Stomach (tissue), 19 donors: ENCODE measurements at places on chromosomes 7 and 10. TPM values are rescaled to one million over a fixed set of nuclear protein-coding genes. Genes with fewer than 3 reads are reported as not detected.

GRCh38 chr7:6271694-6272440 is 557 bp downstream of the CYTH3 start:
- DNase-seq: peak; percentile 26

Gene SUGCT
- 1.4 TPM for polyA plus RNA-seq

DNA sequence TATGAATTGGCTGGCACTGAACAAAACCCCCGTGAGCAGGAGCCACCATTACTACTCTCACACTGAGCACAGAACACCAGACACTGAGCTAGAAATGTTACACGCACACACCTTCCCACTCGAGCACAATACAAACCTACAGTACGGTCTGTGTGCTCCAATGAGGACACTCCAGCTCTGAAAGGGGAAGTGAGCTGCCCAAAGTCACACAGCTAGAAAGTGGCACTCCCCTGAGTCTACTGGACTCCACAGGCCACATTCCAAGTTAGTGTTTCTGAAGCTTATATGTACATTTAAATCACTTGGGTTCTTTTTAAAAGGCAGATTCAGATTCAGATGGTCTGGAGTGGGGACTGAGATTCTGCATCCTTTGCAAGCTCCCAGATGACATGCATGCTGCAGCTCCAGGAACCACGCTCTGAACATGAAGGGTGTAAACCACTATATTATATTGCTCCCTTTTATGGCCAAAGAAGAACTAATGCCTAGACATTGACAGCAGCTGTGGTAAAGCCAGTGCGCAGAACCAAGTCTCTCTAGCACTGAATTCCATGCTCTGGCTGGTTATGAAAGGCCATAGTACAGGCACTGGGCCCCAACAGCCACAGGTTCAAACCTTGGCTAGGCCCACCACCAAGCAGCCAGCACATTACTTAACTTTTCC is 77.1 kb downstream of the FRMPD2 start:
- DNase-seq: no peak

DNA sequence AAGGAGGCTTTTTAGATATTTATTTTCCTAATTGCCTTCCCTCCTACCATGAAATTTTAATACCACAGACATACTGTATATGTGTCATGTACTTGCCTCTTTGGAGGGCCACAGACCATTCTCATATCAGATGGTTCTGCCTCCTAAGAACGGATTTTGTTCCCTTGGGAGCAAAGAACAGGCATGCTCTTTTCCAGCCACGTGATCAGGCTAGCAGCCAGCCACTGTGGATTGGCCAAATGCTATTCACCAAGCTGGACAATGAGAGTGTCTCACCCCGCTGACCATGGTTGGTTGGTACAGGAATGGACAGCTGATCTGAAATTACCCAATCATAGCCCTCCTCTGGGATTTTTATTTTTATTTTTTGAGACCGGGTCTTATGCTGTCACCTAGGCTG is 21.5 kb upstream of the CRHR2 start:
- no peak for DNase-seq

Gene OAT
- 63.8 TPM for polyA plus RNA-seq

Gene HNRNPH3
- 108 TPM for polyA plus RNA-seq

DNA sequence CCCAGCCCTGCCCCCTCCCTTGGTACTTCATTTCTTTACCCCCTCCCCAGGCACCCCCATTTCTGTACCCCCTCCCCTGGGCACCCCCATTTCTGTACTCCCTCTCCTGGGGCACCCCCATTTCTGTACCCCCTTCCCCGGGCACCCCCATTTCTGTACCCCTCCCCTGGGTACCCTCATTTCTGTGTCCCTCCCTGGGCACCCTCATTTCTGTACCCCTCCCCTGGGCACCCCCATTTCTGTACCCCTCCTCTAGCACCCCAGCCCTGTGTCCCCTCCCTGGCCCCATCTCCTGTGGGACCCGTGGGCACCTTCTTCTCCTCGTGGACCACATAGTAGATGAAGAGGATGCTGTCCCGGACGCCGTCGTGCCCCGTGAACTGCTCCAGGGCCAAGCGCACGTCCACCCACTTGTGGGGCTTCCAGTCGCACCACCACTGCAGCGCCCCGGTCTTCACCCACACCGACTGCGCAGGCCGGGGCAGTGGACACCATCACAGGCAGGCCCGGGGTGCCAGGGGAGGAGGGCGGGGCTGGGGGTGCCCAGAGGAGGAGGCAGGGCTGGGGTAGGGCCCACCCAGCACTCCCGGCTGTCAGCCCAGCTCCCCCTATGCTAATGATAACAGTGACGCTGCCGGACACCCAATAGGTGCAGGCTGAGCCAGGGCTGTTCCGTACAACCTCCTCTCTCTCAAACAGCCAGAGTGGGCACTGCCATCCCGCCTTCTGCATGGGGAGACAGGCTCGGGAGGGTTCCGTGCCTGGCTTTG is 20.4 kb downstream of the TECPR1 start:
- no peak for DNase-seq

DNA sequence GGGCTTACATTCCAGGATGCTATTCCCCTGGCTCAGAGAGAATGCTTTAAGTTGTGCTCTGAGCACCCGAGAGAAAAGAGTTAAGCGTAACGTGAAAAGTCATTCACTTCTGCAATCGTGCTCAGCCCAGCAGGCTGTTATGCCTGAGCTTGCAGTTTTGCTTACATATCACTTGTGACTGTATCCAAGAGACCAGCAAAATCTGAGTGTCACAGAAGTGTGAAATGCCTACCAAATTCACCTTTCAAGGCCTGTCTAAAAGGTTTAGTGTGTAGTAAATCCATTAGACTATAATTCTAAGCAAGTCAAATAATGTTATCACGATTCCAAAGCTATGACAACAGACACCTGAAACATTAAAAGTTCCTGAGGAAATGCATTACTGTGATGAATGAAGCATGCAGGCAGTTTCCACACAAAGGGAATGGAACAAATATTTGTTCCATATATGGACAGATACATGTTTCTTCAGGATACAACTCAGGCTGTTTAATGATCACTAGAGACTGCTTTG is 20.1 kb downstream of the ITGB1 start:
- DNase-seq: peak; percentile 81

Gene TACR2
- polyA plus RNA-seq: 67.8 TPM

GRCh38 chr10:35392482-35393228 is 56.3 kb downstream of the CCNY start:
- no peak for DNase-seq

DNA sequence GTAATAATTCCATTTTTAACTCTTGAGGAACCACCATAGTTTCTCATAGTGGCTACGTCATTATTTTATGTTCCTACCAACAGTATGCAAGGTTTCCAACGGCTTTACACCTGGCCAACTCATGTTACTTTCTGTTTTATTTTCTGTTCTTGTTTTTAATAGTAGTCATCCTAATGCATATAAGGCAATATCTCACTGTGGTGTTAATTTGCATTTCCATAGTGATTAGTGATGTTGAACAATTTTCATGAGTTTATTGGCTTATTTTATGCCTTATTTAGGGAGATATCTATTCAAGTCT is 465.5 kb upstream of the KLF6 start:
- DNase-seq: no peak

GRCh38 chr7:122827763-122828162 is 58.5 kb downstream of the CADPS2 start:
- no peak for DNase-seq

Gene STAG3
- 0.50 TPM for polyA plus RNA-seq

Gene CALCR
- polyA plus RNA-seq: not detected

- no peak for DNase-seq
These were observed 33.8 kb upstream of the SMKR1 start for GRCh38 chr7:129468547-129468946.
